ENCODE measurements at places on chromosomes 11 and 22. TPM values are rescaled to one million over a fixed set of nuclear protein-coding genes. Genes with fewer than 3 reads are reported as not detected.

DNA sequence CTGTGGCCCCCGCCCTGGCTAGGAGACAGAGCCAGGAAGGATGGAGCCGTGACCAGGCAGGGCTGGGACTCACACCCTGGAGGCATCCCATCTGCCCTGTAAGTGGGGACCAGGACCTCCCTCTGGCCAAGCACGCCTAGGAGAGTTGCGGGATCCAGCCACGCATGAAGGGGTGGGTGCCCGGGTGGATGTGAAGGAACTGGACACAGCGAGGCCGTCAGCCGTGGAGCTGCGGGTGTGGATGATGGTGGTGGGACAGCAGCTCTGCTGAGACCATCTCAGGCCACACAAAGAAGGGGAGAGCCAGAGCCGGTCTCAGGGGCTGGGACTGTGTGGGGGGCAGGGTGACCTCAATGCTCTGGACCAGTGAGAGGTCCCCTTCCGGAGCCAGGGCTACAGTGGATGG lies 746.4 kb downstream of the BRD1 start:
- peak; percentile 60 for DNase-seq
- H3K4me3 ChIP-seq = no peak overlapping the region
- no peaks in the 10 kb centered on the region for H3K36me3 ChIP-seq
- peaks cover 11% of the 10 kb centered on the region for H3K27me3 ChIP-seq
- H3K4me1 ChIP-seq = no peaks in the 10 kb centered on the region

KLHL35 gene
- 1.1 TPM for total RNA-seq

SOX10 gene
- total RNA-seq = 3.8 TPM

DNA sequence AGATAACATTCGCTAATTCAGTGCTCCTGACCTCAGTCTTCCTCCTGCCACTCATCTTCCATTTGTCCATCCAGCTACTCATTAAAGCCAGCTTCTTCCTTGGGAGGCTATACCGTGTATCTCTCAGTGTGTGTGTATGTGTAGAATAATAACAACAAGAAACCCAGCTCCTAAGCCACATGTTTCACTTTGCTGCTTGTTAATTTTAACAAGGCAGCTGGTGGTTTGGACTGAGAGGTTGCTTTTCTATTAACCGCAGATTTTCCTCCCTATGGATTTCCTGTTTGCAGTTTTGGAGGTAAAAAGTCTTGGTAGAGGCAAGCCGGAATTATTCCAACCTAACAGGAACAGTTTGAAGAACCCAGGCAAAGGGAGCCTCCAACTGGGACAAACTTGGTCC lies 165.0 kb downstream of the ADAMTS15 start:
- H3K27me3 ChIP-seq = no peaks in the 10 kb centered on the region
- peaks cover 25% of the 10 kb centered on the region for H3K4me1 ChIP-seq
- no peak for DNase-seq

DNA sequence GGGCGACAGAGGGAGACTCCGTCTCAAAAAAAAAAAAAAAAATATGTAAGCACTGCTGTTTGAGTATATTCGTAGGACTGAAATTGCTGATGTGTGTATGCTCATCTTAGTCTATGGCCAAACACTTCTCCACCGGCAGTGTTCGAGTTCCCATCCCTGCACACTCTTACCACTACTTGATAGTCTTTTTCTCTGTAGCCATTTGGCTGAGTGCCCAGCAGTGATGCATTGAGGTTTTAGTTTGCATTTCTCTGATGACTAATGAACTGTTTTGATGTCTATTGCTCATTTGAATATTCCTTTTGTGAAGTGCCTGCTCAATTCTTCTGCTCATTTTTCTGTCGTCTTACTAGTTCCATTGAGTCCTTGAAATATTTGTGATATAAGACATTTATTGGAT lies 1.9 kb downstream of the TIRAP start:
- H3K27me3 ChIP-seq = no peaks in the 10 kb centered on the region
- H3K4me1 ChIP-seq = peaks cover 20% of the 10 kb centered on the region
- no peak overlapping the region for H3K27ac ChIP-seq
- H3K36me3 ChIP-seq = peaks cover 3% of the 10 kb centered on the region

DNA sequence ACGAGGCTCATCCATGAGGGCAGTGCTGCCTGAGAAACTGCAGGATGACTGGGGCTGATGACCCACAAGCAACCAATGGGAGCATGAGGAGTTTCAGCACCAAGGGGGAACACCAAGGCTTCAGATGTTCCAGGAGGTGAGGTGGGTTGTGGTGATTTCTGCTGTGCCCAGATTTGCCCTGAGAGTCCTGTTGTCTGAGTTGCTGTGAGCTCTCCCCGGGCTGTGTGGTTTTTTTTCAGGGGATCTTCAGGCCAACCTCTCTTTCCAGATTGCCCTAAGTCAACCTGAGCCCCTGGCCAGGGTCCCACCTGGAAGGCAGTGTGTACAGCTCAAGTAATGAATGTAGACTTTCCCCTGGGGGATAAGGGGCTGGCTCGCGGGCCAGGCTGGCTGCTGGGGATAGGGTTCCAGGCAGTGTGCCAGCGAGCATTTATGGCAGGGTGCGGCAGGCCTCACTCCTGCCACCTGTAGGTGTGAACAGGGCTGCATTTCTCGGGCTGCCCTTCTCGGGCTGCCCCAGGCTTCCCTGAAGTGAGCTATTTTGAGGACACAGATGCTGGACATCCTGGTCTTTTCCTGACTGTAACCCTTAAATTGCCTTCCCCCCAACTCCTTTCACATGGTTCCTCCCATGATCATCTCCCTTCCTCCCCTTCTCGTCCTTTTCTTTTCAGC lies 9.8 kb downstream of the SLC22A6 start:
- no peak overlapping the region for H3K4me3 ChIP-seq
- peak; percentile 54 for DNase-seq
- H3K27ac ChIP-seq = no peak overlapping the region
- H3K27me3 ChIP-seq = no peaks in the 10 kb centered on the region

DNA sequence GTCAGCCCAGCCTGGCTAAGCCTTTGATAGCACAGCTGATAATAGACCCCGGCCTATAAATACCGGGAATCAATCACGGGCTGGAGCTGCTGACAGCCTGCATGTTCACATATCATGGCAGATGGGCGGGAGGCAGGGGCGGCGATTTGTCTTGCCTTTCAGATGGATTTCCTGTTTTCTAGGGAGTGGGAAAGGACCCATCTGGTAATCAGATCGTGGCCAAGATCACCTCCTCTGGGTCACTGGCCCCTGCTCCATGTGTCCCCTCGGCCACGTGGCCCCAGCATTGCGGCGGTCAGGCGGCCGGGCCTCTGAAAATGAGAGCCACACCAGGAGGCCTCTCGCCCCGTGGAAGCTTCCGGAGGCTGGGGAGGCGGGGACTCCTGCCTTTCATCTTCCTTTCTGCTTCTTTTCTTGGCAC lies 36.6 kb downstream of the SMIM38 start:
- H3K4me1 ChIP-seq = no peaks in the 10 kb centered on the region
- no peaks in the 10 kb centered on the region for H3K36me3 ChIP-seq
- H3K27ac ChIP-seq = no peak overlapping the region
- no peaks in the 10 kb centered on the region for H3K27me3 ChIP-seq
- no peak overlapping the region for H3K4me3 ChIP-seq
- DNase-seq = no peak

OR8G1 gene
- total RNA-seq = not detected

GRCh38 chr11:83070731-83071566 lies 748 bp downstream of the RAB30 start:
- H3K27ac ChIP-seq = peak overlapping the region; percentile 92
- no peaks in the 10 kb centered on the region for H3K36me3 ChIP-seq
- H3K27me3 ChIP-seq = no peaks in the 10 kb centered on the region
- DNase-seq = peak; percentile 85
- H3K4me1 ChIP-seq = peaks cover 39% of the 10 kb centered on the region

DNA sequence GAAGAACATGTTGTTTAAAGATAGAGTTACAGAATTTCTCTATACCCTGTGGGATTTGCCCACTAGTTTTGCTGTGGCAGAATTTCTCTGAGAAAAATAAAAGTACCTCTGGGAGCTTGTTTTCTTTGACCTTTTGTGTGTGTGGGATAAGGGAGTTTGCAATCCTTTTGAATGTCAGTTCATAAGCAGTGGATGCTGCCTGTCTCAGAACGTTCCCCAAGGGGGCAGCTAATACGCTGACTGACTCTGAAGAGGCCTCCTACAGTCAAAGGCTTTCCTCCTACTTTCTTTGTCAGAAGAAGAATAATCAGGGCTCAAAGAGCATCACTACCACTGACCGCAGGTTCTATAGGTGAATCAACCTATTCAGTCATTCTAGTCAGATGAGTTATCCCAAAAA lies 140.6 kb downstream of the AASDHPPT start:
- H3K27me3 ChIP-seq = no peaks in the 10 kb centered on the region
- H3K27ac ChIP-seq = no peak overlapping the region
- no peak for DNase-seq
- no peak overlapping the region for H3K4me3 ChIP-seq
- H3K36me3 ChIP-seq = no peaks in the 10 kb centered on the region
- H3K4me1 ChIP-seq = no peaks in the 10 kb centered on the region

Data from sigmoid colon (tissue), 7 donors.